ENCODE measurements at places on chromosomes 7 and 10. TPM values are rescaled to one million over a fixed set of nuclear protein-coding genes. Genes with fewer than 3 reads are reported as not detected.

Gene PKD2L1
- 4.8 TPM for total RNA-seq

Gene NPFFR1
- total RNA-seq = 2.8 TPM

Gene STX1A
- 202 TPM for total RNA-seq

Gene KIAA1549
- total RNA-seq = 23.5 TPM

Gene TRIM50
- total RNA-seq = not detected

Gene APBB1IP
- total RNA-seq = 11.4 TPM

Gene LLCFC1
- total RNA-seq = not detected

Gene AKR1C1
- total RNA-seq = 20.9 TPM

Gene METTL27
- total RNA-seq = 2.1 TPM

Gene UROS
- 105 TPM for total RNA-seq

Gene ITGB8
- 89.6 TPM for total RNA-seq

Gene SERPINE1
- total RNA-seq = 4.7 TPM

Gene TBC1D12
- 18.2 TPM for total RNA-seq

Gene CPED1
- 7.7 TPM for total RNA-seq

GRCh38 chr10:33453081-33454025, 118.9 kb upstream of the NRP1 start:
- DNase-seq = no peak

DNA sequence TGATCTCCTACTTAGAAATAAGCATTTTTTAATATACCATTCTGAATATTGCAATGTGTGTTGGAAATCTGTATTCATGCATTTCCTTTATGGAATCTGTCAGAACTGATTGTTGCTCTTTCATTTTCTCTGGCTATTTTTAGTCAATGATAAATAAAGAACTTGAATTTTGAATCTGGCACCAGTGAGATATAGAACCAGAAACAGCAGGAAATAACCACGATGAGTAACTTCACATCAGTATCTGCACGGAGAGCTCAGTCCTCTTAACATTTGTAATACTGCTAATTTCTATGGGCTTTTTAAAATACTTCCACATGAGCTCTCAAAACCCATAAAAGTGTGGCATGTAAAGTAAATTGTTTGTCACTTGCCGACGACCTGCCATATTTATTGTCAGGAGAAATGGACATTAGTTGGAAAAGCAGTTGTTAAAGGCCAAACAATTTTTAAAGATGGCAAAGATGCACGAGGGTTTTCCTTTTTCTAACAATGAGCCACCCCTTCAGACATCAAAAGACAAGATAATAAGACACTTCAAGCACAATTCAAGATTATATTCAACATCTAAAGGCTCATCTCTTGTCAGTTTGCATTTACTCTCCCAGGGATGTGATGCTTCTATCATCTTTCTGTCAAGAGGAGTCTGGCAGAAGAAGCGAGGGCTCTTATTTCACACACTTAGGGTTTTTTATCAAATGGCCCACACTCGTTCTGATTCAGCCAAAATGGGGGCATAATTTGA, 118.3 kb downstream of the POU6F2 start:
- DNase-seq = no peak

- no peak for DNase-seq
Measured at GRCh38 chr7:105782391-105783042, 93.9 kb downstream of the ATXN7L1 start.

DNA sequence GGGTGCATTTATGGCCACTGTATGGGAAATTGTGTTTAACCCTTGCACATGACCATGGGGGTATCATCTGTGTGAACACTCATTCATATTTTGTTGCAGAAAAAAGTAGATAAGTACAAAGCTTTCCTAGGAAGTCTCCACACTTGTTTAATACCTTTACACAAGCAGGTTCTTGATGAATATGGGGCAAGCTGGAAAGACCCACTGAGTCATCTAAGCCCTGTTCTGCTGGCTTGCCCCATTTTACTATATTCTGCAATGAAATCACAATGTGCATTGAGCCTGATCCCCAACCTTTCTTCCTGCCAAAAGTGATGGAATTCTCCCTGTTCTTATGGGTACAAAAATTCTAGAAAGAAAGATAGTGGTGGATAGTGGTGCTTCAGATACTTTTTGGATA, 99.8 kb downstream of the CCDC71L start:
- DNase-seq = no peak

DNA sequence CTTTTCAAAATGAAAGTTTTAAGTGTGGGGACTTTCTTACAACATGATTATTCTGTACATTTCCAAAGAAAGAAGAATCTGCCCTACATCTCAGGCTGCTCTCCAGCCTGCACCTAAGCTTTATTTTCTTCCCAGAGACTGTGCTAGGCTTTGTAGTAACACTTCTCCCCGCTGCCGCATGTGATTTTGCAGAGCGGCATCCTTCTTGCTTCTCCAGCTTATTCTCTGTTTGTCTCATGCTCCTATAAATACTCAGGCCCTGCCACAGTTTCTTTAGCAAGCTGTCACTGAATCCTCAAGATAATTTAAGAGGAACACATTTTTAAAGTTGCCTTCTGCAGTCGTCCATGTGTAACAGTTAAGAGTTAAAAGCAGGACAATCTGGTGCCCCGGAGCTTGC, 53.5 kb downstream of the INSYN2A start:
- no peak for DNase-seq

- peak; percentile 30 for DNase-seq
Measured at GRCh38 chr7:87627634-87627994, 584 bp upstream of the RUNDC3B start.

DNA sequence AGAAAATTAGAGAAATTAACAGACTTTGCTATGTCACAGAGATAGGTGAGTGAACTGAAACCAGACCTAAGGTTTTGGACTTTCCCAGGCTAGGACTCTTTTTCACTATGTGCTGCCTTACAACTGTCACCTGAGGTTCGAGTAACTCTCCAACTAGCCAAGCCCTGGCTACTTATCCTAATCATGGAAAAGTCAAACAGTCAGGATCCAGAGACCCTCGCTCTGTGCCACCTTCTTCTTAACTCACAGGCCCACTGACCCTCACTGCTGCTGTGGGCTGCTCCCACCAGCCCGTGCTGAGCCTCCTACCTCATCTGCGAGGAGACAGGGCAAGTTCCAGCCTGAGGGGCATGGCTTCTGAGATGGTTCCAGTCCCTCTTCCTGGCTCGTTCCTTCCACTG, 211.4 kb upstream of the KLF14 start:
- no peak for DNase-seq

DNA sequence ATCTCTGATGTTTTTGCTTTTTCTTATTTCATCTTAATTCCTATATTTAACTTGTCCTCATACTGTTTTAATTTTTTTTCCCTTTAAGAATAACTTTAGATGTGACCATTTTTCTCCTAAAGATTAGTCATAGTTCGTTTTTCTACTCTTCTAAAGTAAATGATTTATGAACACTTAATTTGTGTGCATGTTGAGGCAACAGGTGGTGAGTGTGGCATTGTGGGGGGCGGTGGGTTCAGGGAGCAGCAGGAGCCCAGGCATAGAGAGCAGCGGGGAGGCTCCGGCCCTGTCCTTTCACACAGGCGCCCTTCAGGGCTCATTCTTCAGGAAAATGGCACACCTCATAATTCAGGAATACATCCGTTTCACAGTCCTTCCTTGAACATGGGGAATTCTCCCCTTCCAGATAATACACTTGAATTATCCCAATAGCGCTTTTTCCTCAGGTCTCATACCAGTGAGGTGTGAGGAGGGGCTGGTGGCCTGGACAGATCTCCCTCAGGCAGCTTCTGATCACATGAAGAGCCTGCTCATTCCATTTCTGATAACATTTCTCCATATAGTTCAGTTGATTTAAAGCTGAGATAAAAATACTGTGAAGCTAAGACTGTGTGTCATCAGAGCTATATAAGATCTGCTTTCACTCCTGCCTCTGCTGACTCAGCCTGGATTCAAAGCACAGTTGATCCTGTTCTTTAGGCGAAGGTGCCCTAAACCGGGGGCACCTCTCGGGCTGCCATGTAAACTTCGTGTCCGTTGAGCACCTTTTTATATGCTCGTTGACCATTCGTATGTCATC, 40.2 kb downstream of the CUL1 start:
- DNase-seq = no peak

GRCh38 chr7:93980744-93981479, 23.2 kb downstream of the BET1 start:
- no peak for DNase-seq

- DNase-seq = no peak
Measured at GRCh38 chr10:31422634-31423033, 103.6 kb downstream of the ZEB1 start.

DNA sequence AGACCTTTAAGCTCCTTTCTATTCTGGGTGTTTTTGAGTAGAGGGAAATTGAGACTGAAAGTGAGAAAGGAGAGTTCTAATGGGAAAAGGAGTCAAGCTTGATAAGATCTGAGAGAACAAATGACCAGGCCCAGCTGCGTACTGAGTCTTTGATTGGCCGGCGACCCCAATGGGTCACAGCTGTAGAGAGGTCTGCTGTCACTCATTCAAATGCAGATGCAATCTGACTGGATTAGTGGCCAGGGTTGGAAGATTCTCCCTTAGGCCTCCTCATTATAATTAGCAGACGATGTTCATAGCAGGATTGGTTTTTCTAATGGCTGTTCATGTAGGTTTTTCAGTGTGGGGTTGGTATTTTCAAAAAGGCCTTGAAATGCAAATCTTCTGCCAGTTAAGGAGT, 127.2 kb upstream of the SLC25A13 start:
- no peak for DNase-seq

GRCh38 chr7:79770970-79771369, 317.5 kb upstream of the MAGI2 start:
- DNase-seq = no peak

- no peak for DNase-seq
Measured at GRCh38 chr7:129258649-129259389, 34.0 kb downstream of the AHCYL2 start.

- no peak for DNase-seq
Measured at GRCh38 chr10:61975391-61975932, 74.0 kb downstream of the ARID5B start.

DNA sequence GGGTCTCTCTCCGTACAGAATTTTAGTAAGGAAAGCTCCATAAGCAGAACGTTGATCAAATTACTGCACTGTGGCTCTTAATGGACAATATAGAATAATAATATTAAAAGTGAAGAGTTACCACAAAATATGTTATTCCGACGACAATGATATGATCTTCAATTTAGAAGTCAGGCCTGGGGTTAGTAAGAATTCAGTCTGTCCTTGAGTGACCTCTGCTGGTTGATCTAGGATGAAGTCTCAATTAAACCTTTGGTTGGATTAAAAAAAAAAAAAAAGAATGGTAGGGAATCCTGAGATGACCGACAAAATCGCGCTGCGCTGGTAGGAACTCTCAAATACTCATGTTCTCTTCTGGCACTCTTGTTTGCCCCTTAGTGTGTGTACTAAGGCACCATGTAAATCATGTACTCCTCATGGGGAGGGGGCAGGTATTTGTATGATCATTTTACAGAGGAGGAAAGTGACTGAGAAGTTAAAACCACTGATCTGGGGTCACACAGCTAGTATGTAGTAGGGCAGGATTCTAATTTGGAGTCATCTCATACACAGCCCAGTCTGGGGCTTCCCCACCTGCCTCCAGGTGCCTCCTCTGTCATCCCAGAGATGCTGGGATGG, 161.3 kb upstream of the NPVF start:
- no peak for DNase-seq

GRCh38 chr7:44121761-44122420, 1.5 kb downstream of the POLD2 start:
- DNase-seq = no peak

DNA sequence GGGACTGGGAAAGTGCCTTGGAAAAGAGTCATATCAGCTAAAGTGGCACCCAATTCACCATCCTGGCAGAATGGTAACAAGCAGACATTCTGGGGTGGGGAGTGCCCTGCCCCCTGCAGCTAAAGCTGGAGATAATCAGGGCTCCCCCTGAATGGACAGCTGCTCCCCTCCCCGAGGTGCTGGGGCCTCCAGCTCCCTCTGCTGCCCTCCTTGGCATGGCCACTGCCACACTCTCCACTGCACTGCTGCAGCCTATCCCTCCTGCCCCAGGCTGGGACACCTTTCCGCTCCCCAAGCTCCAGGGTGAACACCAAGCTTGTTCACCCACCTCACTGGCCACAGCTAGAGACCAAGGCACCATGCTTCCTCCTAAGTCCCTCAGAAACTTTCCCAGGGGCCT, 9.8 kb upstream of the PARD3 start:
- DNase-seq = no peak

GRCh38 chr7:2517026-2517425, 2.5 kb upstream of the LFNG start:
- DNase-seq = no peak

GRCh38 chr10:56505555-56505954, 144.5 kb upstream of the ZWINT start:
- DNase-seq = no peak

DNA sequence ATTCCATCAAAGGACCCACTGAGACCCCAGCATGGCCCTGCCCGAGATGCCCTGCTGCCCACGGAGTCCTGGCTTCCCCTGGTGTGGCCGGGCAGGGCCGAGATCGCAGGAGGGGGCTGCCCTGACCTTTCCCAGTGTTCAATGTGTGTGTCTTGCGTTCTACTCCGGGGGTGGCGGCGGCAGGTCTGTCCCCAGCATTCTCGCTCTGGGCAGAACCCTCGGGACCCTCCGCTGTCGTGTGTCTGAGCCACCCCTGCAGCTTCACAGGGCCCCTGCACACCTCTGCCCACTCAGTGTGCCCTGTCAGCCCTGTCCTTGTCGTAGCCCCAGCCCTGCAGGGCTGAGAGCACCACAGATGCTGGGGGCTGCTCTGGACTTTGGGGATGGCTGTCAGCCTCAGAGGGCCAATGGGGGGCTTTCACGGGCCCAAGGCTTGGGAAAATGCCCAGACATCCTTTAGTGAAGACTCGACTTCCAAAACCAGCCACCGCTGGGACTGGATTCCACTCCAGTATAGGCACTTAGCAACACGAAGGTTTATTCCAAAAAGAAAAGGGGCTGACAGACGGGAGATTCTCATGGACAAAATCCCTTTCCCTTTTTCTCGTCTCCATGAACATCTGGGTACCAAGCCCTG, 30.0 kb upstream of the KNDC1 start:
- DNase-seq = peak; percentile 2

- DNase-seq = no peak
Measured at GRCh38 chr10:23556727-23557440, 118.0 kb downstream of the OTUD1 start.

DNA sequence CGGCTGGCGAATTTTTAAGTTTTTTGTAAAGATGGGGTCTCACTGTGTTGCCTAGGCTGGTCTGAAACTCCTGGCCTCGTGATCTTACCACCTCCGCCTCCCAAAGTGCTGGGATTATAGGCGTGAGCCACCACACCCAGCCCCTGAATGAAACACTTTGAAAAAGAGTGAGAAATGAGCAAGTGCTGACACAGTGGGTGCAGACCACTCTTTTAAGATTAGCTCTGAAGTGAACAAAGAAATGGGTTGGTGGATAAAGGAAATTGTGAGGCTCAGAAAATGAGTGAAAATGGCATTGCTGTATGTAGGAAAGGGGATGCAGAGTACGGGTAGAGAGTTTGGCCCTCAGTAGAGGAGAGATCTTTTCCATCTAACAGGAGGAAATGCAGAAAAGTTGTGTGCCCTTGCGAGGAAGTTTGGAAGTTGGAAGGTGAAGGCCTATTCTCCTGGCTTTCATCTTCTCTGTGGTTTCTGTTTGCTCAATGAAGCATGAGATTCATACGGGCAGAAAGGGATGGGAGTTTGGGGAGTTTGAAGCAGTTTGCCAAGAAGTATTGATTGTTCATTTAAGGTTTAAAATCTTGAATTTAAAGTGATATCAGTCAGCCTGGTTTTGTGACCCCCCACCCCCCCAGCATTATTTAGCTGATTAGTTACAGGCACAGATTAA, 11.0 kb downstream of the MAPK8 start:
- DNase-seq = no peak

Data from dorsolateral prefrontal cortex (tissue), 122 donors.